CD8-positive, alpha-beta T cell (primary cell): ENCODE measurements at places on chromosomes 7 and 10.

- DNase-seq: no peak
These were observed 124.7 kb downstream of the ZNF248 start for GRCh38 chr10:37732685-37733084.

GRCh38 chr10:97981816-97982215 is 48.6 kb downstream of the CRTAC1 start:
- no peak for DNase-seq

DNA sequence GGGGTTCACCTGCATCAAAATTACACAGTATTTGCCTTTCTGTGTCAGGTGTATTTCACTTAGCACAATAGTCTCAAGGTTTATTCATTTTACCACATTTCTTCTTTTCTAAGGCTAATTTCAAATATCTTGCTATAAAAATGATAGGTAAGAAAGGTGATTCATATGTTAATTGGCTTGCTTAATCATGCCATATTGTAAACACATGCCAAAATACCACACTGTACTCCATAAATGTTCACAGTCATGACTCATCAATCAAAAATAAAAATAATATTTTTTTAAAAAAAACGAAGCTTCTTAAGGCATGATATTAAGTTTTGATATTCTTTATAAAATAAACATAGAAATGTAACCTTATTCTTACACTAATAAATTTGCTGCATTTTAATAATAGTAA is 947.1 kb downstream of the GRM8 start:
- DNase-seq: no peak

GRCh38 chr7:159117366-159118196 is 27.1 kb downstream of the VIPR2 start:
- DNase-seq: no peak

GRCh38 chr7:142303650-142304049 is 45.8 kb upstream of the PRSS58 start:
- peak; percentile 51 for DNase-seq

DNA sequence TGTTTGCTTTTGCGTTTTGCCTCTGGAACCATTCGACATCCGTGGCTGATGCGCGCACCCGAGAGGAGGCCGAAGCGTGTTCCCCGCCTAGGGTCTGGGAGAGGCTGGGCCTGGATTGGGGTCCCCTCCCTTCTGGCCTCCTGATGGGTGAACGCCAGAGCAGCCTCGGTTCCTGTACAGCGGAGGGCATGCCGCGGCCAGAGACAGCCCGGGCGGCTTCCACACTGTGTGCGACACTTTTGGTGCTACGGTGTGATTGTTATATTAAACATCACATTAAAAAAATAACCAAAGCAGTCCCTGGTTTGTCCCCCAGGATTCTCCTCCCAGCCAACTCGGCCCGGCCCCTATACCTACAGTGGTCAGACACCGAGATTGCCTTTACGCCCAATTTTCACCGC is 3.7 kb upstream of the HOXA7 start:
- DNase-seq: no peak

DNA sequence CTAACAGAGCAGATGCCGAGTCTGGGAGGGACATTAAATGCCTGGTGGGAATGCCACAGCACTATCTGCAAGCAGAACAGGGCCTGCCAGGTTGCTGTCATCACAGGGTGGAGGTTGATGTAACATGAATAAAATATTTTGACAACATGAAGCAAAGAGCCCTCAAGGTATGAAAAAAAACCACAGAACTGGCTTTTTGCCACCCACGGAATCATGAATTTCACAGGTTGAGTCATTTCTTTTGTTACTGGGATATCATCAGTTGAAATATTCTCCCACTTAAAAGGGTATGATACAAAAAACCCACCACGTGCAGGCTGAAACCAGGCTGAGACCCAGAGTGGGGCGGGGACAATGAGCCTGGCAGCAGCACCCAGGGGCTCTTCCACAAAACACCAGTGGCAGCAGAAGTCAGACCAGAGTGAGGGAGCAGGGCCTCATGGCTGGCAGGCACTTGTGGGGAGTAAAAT is 220.1 kb downstream of the TNS3 start:
- DNase-seq: no peak

GRCh38 chr10:62760401-62760800 is 44.1 kb upstream of the ADO start:
- no peak for DNase-seq

GRCh38 chr7:150962553-150963399 is 15.3 kb downstream of the KCNH2 start:
- peak; percentile 40 for DNase-seq

- DNase-seq: no peak
These were observed 739 bp upstream of the CCDC186 start for GRCh38 chr10:114174695-114175188.

DNA sequence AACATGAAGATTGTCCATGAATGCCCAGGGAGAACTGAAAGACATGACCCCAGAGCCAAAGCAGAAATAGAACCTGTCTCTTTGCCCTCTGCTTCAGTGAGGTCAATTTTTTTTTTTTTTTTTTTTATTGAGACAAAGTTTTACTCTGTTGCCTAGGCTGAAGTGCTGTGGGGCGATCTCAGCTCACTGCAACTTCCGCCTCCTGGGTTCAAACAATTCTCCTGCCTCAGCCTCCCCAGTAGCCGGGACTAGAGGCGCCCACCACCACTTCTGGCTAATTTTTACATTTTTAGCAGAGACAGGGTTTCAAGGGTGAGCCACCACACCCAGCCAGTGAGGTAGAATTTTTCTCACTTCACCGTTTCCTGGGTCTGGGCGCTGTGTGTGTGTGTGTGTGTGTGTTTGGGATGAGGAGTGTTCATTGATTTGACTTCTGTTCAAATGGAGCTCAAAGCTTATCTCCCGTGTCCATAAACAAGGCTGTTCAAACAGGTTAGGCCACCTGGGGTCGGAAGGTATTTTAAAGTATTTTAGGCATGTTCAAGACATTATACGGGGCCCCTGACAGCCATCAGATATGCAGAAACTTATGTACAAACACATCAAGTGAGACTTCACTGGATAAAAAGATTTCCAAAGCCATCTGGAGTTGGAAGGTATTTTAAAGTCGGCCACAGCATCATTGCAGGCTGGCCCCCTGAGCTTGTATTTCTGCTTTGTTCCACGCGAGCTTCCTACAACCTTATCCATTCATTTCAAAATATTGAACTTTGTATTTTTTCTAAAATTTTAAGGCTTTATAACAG is 93.8 kb downstream of the MAP3K8 start:
- peak; percentile 48 for DNase-seq

- DNase-seq: no peak
These were observed 60.0 kb upstream of the NKX6-2 start for GRCh38 chr10:132845780-132846595.

DNA sequence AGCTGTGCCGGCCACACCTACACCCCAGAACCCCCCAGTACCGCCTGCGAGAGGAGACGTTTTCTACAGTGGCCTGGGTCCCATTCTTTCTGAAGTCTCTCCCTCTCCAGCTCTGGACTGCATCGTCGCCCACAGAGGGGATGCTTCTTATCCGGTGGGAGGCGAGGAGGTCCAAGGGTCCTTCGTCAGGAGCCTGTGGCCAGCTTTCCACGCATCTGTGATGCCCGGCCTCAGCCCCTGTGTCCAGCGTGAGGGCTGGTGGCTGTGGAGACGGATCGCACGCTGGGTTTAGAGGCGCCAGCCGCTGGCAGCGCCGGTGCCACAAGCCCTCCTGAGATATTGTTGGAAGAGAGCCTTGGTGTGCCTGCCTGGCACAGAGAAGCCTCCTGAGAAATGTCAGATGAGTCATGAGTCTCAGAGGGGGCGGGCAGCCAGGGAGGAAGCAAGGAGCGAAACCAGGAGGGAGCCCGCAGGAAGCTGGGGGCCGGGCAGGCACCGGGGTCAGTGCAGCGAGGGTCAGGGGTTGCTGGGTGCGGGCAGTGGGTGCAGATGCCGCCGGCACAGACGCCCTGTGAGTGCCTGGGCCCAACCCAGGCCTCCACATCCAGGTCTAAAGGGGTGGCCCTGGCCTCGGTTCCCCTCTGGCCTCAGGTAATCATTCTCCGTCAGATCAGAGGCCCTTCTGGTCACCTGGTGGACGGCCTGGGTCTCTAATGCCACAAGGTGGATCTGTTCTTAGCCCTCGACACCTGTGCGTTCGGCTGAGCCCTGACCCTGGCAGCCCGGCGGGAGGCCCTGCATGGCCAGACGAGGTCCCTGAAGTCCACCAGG is 86.0 kb upstream of the DIP2C start:
- DNase-seq: no peak

GRCh38 chr10:20931156-20931795 is 34.2 kb upstream of the NEBL start:
- no peak for DNase-seq

- no peak for DNase-seq
These were observed 6.6 kb upstream of the PITRM1 start for GRCh38 chr10:3179174-3179573.

DNA sequence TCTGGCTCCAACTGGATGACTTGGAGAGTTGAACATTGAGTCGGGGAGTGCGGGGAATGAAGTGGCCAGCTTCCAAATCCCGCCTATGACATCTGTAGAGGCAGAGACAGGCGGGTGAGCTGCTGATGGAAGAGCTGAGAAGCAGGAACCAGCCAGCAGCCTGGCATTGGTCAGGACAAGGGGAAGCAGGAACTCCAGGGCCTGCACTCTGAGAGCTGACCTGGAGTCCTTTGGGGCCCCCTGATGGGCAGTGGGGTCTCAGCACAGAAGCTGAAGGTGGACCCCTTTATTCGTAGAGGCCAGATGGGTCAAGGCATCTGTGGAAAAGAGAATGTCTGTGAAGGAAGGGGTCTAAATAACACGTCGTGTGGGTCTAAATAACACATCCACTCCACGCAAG is 57.0 kb downstream of the SEC61G start:
- DNase-seq: no peak

DNA sequence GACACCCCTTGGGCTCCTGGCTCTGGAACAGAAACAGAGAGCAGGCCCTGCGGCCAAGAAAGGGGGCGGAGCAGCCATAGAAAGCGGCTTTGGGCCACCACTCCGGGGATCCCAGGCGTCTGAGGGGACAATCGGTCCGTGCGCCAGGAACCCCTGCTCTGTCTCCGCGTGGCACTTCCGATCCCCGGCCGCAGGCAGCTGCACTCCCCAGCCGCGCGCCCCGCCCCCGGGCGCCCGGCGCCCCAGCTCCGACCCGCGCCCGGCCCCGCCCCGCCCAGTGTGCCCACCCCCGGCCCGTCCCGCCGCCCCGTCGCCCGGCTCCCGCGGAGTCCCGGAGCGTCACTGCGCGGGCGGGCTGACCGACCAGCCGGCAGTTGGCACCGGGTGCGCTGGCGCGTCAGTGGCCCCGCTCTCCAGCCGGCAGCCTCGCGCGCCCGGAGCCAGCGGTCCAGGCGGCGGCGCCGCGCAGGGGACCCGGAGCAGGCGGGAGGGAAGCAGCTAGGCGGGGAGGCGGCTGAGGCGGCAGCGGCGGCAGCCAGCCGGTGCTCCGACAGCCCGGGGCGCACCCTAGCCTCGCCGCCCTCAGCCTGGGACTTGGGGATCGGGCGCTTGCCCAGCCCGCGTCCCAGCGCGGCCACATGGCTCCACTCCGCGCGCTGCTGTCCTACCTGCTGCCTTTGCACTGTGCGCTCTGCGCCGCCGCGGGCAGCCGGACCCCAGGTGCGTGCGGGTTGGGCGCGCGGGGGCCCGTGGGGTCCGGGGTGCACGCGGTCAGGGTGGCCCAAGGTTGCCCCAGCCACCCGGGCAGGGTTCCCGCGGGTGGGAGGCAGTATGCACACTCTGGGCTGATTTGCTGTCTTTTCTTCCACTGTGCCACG is at the start of gene ADAMTS14:
TSS of gene ADAMTS14 (plus strand) at position 342 of the 878 bp plus-strand sequence. CDS start at position 639, 297 bp downstream.
- peak; percentile 39 for DNase-seq

- peak; percentile 64 for DNase-seq
These were observed 29.2 kb downstream of the FAM3C start for GRCh38 chr7:121366852-121367431.

- peak; percentile 50 for DNase-seq
These were observed 17.0 kb downstream of the FAM131B start for GRCh38 chr7:143345428-143345900.

GRCh38 chr10:61346796-61347413 is 106.3 kb downstream of the TMEM26 start:
- DNase-seq: no peak

GRCh38 chr7:4270941-4271715 is 411.0 kb upstream of the FOXK1 start:
- DNase-seq: no peak

- no peak for DNase-seq
These were observed 926.0 kb upstream of the C7orf33 start for GRCh38 chr7:147664541-147664940.

DNA sequence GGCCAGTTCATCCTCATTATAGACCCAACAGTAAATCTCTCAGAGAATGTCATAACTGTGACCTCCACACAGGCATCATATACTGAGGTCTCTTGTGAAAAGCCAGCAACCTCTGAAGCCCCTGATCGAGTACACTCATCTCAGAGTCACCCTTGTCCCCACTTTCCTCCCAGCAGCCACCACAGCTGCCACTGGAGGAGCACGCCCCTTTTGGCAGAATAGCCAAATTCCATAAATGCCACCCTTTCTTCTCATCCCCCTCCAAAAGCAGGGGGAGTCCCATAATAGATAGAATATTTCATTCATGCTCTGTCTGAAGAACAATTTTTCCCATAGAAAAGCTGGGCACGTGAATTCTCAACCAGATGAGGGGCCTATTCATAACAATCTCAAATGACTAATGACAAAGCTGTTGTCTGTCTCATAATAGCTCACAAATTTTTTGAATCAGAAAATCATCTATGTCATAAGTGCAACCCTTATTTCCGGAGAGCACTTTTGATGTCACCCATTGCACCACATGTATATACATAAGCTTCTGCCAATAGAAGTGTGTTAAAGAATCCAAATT is 47.4 kb downstream of the SGMS1 start:
- no peak for DNase-seq

- no peak for DNase-seq
These were observed 203.1 kb upstream of the VSTM2A start for GRCh38 chr7:54339073-54339472.

GRCh38 chr10:48291190-48291589 is 15.3 kb upstream of the MAPK8 start:
- DNase-seq: no peak

- DNase-seq: no peak
These were observed 11.0 kb downstream of the CYREN start for GRCh38 chr7:135159359-135160085.

GRCh38 chr7:95730493-95731280 is 41.7 kb upstream of the DYNC1I1 start:
- DNase-seq: no peak

- no peak for DNase-seq
These were observed 6.2 kb upstream of the ACTR3C start for GRCh38 chr7:150329331-150330120.
